ENCODE measurements at places on chromosomes 3 and 15. TPM values are rescaled to one million over a fixed set of nuclear protein-coding genes. Genes with fewer than 3 reads are reported as not detected.

The GREM1 gene
- 78.7 TPM for total RNA-seq

The PTX3 gene
- total RNA-seq: 22.1 TPM

The HESX1 gene
- total RNA-seq: 2.6 TPM

The SOX14 gene
- not detected for total RNA-seq

The MINAR1 gene
- 0.49 TPM for total RNA-seq

The CHRNA7 gene
- total RNA-seq: 1.4 TPM

The FEZF2 gene
- not detected for total RNA-seq

The CYP1A2 gene
- not detected for total RNA-seq

The ANKUB1 gene
- not detected for total RNA-seq

The IL17RD gene
- total RNA-seq: 31.3 TPM

The CD80 gene
- total RNA-seq: not detected

The ZBED2 gene
- 20.5 TPM for total RNA-seq

The SMARCC1 gene
- 46.3 TPM for total RNA-seq

The ZBTB47 gene
- 19.5 TPM for total RNA-seq

The TNNC1 gene
- 0.49 TPM for total RNA-seq

The C15orf39 gene
- total RNA-seq: 22.6 TPM

The NR2E3 gene
- total RNA-seq: 0.13 TPM

The CPEB1 gene
- total RNA-seq: 1.4 TPM

The SLC22A13 gene
- total RNA-seq: 0.16 TPM

The LCTL gene
- 0.25 TPM for total RNA-seq

The IRAK2 gene
- 6.7 TPM for total RNA-seq

The RPP25 gene
- 8.7 TPM for total RNA-seq

The NUSAP1 gene
- 118 TPM for total RNA-seq

The PPM1L gene
- total RNA-seq: 6.5 TPM

The COL6A5 gene
- total RNA-seq: 0.89 TPM

The LRRC2 gene
- total RNA-seq: 0.16 TPM

The SPINT1 gene
- total RNA-seq: 128 TPM

The ZNF80 gene
- total RNA-seq: not detected

The BSN gene
- 1.1 TPM for total RNA-seq

The CPN2 gene
- total RNA-seq: not detected

The PLCB2 gene
- 0.81 TPM for total RNA-seq

The ECE2 gene
- total RNA-seq: not detected

The CP gene
- total RNA-seq: not detected

The TRPC1 gene
- 9.6 TPM for total RNA-seq

The GRAMD1C gene
- total RNA-seq: 2.9 TPM

The CLDN16 gene
- total RNA-seq: 0.16 TPM

The ACOX2 gene
- total RNA-seq: 2.0 TPM

The ATP10A gene
- 28.5 TPM for total RNA-seq

The TRIM42 gene
- not detected for total RNA-seq

The C3orf22 gene
- total RNA-seq: not detected

The MESP2 gene
- total RNA-seq: 0.98 TPM

The GHRL gene
- total RNA-seq: not detected

The GYG1 gene
- total RNA-seq: 28.0 TPM

The AP4E1 gene
- total RNA-seq: 6.4 TPM

The MB21D2 gene
- total RNA-seq: 14.1 TPM
